Prostate gland (tissue), 2 donors: ENCODE measurements at places on chromosomes 7 and 10. TPM values are rescaled to one million over a fixed set of nuclear protein-coding genes. Genes with fewer than 3 reads are reported as not detected.

GRCh38 chr10:13991353-13991752, 339.4 kb downstream of the FRMD4A start:
- no peaks in the 10 kb centered on the region for H3K27me3 ChIP-seq
- peak overlapping the region; percentile 60 for H3K27ac ChIP-seq
- peak; percentile 24 for DNase-seq
- H3K4me3 ChIP-seq: no peak overlapping the region

- H3K4me3 ChIP-seq: no peak overlapping the region
- H3K27me3 ChIP-seq: peaks cover 2% of the 10 kb centered on the region
Measured at GRCh38 chr7:122257056-122257455, 47.5 kb downstream of the FEZF1 start.

DNA sequence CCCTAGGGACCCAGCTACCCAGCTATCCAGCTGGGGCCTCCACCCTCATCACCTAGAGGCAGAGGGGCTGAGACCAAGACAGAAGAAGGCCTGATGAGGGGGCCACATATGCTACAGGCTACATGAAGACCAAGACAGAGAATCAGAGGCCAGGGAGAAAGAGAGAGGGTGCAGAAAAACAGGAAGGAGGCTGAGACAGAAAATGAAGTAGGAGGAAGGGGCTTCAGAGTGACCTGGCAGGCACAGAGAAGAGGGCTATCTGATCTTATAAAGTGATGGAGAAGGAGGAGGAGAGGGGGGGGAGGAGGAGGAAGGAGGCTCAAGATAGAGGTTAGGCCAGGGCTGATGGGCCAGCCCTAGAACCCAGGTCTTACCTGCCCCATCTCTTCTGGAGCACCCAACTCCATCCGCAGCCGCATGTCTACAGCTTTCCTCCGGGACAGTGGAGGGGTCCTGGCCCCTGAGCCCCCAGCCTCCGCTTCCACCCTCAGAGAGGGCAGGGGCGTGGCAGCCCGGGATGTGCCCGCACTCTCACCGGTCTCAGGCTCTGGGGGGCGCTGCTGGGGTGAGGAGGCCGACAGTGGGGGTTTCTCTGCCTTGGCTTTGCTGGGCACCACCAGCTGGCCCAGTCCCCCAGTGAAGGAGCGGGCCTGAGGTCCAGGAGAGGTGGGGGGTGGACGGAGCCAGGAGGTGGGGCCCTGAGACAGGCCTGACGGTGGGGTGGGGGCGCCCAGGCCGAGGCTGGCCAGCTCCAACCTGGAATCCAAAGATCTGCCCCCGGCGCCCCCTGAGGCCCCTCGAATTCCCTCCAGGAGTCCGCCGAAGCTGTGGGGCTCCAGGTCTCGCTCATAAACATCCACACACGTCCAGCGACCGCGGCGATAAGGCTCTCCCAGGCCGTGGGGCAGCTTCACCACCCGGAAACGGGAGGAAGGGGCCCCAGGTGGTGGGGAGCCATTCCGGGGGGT, 1.8 kb downstream of the TSC22D4 start:
- H3K27me3 ChIP-seq: no peaks in the 10 kb centered on the region
- peaks cover 20% of the 10 kb centered on the region for H3K4me1 ChIP-seq
- no peak for DNase-seq
- H3K27ac ChIP-seq: peak overlapping the region; percentile 94
- H3K4me3 ChIP-seq: peak overlapping the region; percentile 84
- H3K36me3 ChIP-seq: no peaks in the 10 kb centered on the region

The TAS2R40 gene
- total RNA-seq: not detected

The CTAGE4 gene
- total RNA-seq: 1.4 TPM
